ENCODE measurements at places on chromosomes 7 and 10.

- H3K27me3 ChIP-seq = no peaks in the 10 kb centered on the region
- no peak overlapping the region for H3K27ac ChIP-seq
Observed at GRCh38 chr7:74627661-74628411, 29.7 kb upstream of the GTF2I start.

GRCh38 chr7:28130277-28130676 lies 50.3 kb downstream of the JAZF1 start:
- H3K27me3 ChIP-seq = no peaks in the 10 kb centered on the region
- H3K36me3 ChIP-seq = no peaks in the 10 kb centered on the region
- H3K4me1 ChIP-seq = peaks cover 2% of the 10 kb centered on the region
- no peak overlapping the region for H3K27ac ChIP-seq

GRCh38 chr7:46745707-46746090 lies 824.6 kb upstream of the IGFBP3 start:
- no peaks in the 10 kb centered on the region for H3K27me3 ChIP-seq
- peak; percentile 36 for DNase-seq
- no peak overlapping the region for H3K27ac ChIP-seq
- H3K4me3 ChIP-seq = no peak overlapping the region
- no peaks in the 10 kb centered on the region for H3K36me3 ChIP-seq
- H3K4me1 ChIP-seq = no peaks in the 10 kb centered on the region

GRCh38 chr10:121910673-121911420 lies 17.0 kb downstream of the ATE1 start:
- H3K4me1 ChIP-seq = no peaks in the 10 kb centered on the region
- DNase-seq = peak; percentile 61
- no peak overlapping the region for H3K4me3 ChIP-seq
- H3K27ac ChIP-seq = peak overlapping the region; percentile 38
- H3K27me3 ChIP-seq = no peaks in the 10 kb centered on the region

Data from fibroblast of lung (primary cell).